Left renal cortex interstitium (tissue), 4 donors: ENCODE measurements at places on chromosomes 4 and X.

DNA sequence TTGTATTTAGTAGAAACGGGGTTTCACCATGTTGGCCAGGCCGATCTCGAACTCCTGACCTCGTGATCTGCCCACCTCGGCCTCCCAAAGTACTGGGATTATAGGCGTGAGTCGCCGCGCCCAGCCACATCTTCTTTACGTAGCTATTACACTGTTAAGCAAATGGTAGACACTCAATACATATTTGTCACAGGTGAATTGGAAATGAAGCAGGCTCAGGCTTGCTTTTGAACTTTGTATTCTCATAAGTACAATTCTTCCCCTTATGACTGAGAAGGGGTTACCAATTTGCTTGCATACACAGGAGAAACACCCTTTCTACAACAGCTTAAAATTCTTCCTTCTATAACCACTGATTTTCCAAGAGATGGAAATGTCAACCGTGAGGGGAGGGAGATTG is 787 bp upstream of the SRPX2 start:
- no peak for DNase-seq

DNA sequence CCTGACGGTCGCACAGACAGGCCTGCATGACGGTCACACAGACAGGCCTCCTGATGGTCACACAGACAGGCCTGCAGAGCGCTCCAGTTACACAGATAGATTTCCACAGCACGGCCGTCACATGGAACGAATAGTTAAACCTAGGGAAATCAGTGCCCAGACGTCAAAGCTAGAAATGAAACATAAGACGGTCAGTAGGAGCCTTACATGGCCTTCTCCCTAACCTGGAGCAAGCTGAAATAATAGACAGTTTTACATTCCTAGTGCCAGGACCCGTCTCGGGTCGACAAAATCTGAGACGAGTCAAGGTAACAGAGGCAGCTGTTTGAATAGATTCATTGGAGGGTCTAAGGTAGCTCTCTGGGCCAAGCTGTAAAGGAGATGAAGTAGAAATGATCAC is 126.9 kb downstream of the MTNR1A start:
- DNase-seq: no peak

DNA sequence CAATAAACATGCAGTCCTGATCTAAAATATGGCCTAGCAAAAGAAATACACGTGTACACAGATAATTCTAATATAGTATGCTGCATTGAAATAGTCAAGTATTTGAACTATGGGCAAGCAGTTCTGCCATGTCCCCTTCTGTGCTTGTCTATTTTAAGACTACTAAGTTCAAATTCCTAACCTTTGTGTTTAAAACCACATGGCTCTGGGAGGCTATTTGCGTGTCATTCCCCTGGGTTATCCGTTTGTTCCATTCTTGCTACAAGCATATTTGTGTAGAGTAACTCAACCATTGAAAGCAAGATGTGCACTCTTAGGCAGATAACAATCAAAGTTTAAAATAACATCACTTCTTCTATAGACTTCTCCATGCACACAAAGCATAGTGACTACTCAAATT is 25.4 kb upstream of the TBC1D1 start:
- DNase-seq: no peak

DNA sequence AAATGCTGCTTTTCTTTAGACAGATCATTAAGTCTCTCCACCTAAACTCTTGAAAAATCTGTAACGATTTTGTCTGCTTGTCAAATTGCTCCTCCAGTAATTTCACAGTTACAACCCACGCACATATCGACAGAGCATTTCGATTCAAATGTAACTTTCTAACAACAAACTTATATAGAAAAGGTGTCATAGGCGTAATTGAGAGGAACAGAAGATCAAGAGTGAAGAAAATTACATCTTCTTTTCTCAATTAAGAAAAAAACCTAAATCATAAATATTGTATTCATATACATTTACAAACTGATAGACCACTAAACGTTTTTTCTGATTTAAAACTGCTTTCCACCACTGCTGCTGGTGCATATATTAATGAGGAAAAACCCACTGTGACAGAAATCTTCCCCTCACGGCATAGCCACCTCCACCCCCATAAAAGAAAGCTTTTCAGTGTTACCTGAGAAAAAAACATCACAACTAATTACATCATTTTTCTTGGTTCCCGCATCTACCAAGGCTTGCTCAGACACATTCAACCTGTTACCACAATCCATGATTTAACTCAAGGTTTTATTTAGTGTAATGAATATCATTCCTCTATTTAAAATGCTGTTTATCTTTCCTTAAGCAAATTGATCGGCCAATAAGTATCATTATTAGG is 1.9 kb downstream of the GPM6A start:
- no peak for DNase-seq

GRCh38 chr4:25857403-25857802 is 5.4 kb downstream of the SEL1L3 start:
- DNase-seq: no peak

- no peak for DNase-seq
Measured at GRCh38 chr4:26884486-26884988, 23.9 kb downstream of the STIM2 start.

- no peak for DNase-seq
Measured at GRCh38 chr4:166012129-166013030, 139.3 kb downstream of the TLL1 start.

DNA sequence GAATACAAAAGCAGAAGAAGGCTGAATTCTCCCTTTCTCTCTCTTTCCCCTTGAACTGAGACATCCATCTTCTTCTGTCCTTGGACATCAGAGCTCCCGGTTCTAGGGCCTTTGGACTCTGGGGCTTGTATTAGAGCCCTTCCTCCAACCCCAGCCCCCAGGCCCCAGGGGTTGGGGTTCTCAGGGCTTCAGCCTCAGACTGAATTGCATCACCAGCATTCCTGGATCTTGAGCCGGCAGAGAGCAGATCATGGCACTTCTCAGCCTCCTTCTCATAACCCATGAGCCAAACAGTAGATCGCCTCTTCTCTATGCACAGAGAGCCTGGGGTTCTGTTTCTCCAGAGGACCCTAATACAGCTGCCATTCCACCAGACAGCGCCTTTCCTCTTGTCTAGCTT is 25.3 kb upstream of the CLDN24 start:
- no peak for DNase-seq
